ENCODE measurements at places on chromosomes 2 and 18. TPM values are rescaled to one million over a fixed set of nuclear protein-coding genes. Genes with fewer than 3 reads are reported as not detected.

The SOWAHC gene
- 21.9 TPM for total RNA-seq

The GPR39 gene
- 3.7 TPM for total RNA-seq

The DOCK10 gene
- total RNA-seq, result 8.2 TPM

The LINC00305 gene
- total RNA-seq, result not detected

The TRABD2A gene
- 0.43 TPM for total RNA-seq

The NAPG gene
- 13.9 TPM for total RNA-seq

The L3MBTL4 gene
- total RNA-seq, result 10.6 TPM

The CCDC74B gene
- total RNA-seq, result 0.74 TPM

The DHRS9 gene
- 0.43 TPM for total RNA-seq

The IL1RN gene
- 14.5 TPM for total RNA-seq

The BOLL gene
- not detected for total RNA-seq

The SPC25 gene
- not detected for total RNA-seq

The CYBRD1 gene
- 11.0 TPM for total RNA-seq

The FBXO48 gene
- total RNA-seq, result 0.82 TPM
